ENCODE measurements at places on chromosomes 5 and 9. TPM values are rescaled to one million over a fixed set of nuclear protein-coding genes. Genes with fewer than 3 reads are reported as not detected.

DNA sequence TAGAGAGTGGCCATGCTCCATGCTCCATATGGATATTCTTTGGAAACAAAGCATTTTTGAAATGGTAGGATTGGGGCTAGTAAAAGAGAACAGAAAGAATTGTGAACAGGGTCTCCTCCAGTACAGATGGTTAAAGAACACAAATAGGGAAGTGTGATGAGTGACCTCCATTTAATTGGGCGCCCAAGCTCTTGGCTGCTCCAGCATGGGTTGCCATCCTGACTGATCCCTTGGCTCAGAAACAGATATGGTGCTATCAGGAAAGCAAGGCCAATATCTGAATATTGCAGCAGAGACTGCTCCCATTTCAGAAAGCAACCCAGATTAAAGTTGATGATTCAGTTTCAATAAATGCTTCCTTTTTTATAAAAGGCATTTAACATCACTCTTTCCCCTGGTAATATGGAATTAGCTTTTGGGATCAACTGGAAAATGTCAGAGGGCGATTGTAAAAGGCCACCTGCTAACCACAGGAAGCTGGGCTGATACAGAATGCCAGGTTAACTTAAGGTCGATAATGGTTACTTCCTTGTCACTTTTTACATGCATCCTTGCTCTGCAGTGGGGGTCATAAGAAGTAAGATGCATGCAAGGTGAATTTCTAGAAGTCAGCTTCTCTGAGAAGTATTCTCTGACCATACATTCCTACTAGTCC, 52.9 kb downstream of the TMC1 start:
- no peaks in the 10 kb centered on the region for H3K36me3 ChIP-seq
- peak; percentile 32 for DNase-seq
- H3K27me3 ChIP-seq, result no peaks in the 10 kb centered on the region
- H3K4me1 ChIP-seq, result peaks cover 31% of the 10 kb centered on the region

- H3K4me3 ChIP-seq, result no peak overlapping the region
- H3K27me3 ChIP-seq, result no peaks in the 10 kb centered on the region
- H3K36me3 ChIP-seq, result no peaks in the 10 kb centered on the region
- no peak for DNase-seq
- peaks cover 35% of the 10 kb centered on the region for H3K4me1 ChIP-seq
- peak overlapping the region; percentile 4 for H3K27ac ChIP-seq
Measured at GRCh38 chr5:157827423-157827822, 31.5 kb downstream of the CLINT1 start.

ERGIC1 gene
- 97.2 TPM for total RNA-seq

CARD9 gene
- total RNA-seq, result 16.9 TPM

GRCh38 chr5:158724521-158725188, 375.1 kb downstream of the EBF1 start:
- no peak for DNase-seq
- peaks cover 14% of the 10 kb centered on the region for H3K4me1 ChIP-seq
- H3K36me3 ChIP-seq, result no peaks in the 10 kb centered on the region

DNA sequence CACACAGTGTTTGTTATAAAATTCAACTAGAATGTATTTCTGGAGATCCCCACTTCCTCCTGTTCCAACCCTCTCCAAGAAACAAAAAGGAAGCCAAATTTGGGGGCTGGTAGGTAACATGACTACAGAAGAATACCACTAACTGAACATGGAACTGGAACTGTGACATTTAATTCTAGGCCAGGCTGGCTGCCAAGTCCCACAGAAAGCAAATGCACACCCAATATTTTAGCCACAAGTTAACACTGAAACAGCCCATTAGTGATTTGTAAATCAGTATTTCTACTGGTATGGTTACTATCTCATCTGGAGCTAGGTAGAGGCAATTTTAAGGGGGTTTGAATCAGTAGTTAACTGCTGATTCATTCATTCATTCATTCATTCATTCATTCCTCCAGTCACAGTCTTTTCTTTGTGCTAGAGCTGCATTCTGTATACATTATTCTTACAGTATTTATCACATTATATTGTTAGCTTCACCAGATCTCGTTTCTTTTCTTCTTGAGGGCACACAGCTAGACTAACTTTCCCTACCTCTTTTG, 131.7 kb upstream of the GDNF start:
- H3K36me3 ChIP-seq, result no peaks in the 10 kb centered on the region
- H3K27ac ChIP-seq, result no peak overlapping the region
- H3K27me3 ChIP-seq, result no peaks in the 10 kb centered on the region
- no peaks in the 10 kb centered on the region for H3K4me1 ChIP-seq
- no peak for DNase-seq

- H3K27me3 ChIP-seq, result no peaks in the 10 kb centered on the region
- peaks cover 12% of the 10 kb centered on the region for H3K4me1 ChIP-seq
- no peak overlapping the region for H3K4me3 ChIP-seq
- H3K27ac ChIP-seq, result no peak overlapping the region
- no peaks in the 10 kb centered on the region for H3K36me3 ChIP-seq
Measured at GRCh38 chr9:89670114-89670513, 65.3 kb downstream of the GADD45G start.

DNA sequence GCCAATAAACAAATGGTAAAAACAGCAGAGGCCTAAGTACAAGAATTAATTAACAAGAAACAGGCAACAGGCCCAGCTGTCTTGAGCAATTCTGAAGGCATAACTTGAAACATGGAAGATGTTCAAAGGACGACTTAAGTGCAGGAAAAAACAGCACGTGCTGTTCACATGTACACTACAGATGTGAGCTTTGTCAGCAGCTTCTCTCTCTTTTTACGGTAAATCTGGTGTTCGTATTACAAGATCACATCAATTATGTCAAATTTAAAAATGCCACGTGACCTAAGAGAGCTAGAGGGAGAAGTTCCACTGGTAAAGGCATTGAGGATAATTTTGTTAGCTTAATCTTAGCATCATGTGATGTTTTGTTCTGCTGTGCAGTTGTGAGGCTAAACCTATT, 281.1 kb downstream of the PSAT1 start:
- H3K27ac ChIP-seq, result no peak overlapping the region
- no peaks in the 10 kb centered on the region for H3K27me3 ChIP-seq
- H3K4me3 ChIP-seq, result no peak overlapping the region

DNA sequence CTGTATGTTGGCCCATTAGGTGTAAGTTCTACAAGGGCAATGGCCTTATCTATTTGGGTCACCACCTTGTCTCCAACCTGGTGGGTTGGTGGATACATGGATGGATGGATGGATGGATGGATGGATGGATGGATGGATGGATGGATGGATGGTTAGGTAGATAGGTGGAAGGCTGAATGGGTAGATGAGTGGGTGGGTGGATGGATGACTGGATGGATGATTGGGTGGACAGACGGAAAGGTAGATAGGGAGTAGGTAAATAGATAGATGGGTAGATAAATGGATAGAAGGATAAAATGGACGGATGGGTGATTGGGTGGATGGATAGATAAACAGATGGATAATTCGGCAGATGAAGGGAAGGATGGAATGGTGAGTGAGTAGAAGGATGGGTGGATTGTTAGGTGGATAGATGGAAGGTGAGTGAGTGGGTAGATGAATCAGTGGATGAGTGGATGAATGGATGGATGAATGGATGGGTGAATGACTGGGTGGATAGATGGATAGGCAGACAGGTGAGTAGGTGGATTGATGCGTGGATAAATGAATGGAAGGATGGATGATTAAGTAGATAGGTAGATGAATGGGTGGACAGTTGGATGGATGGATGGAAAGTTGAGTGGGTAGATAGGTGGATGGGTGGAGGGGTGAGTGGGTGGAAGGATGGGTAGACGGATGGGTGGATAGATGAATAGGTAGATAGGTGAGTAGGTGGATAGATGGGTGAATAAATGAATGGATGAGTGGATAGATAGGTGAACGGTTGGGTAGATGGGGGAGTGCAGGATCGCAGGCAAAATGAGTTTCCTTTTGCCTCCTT, 83.1 kb upstream of the FBXW11 start:
- no peaks in the 10 kb centered on the region for H3K4me1 ChIP-seq
- no peak for DNase-seq
- no peaks in the 10 kb centered on the region for H3K27me3 ChIP-seq
- peaks cover 6% of the 10 kb centered on the region for H3K36me3 ChIP-seq
- H3K27ac ChIP-seq, result no peak overlapping the region
- no peak overlapping the region for H3K4me3 ChIP-seq

ITK gene
- 15.7 TPM for total RNA-seq

DNA sequence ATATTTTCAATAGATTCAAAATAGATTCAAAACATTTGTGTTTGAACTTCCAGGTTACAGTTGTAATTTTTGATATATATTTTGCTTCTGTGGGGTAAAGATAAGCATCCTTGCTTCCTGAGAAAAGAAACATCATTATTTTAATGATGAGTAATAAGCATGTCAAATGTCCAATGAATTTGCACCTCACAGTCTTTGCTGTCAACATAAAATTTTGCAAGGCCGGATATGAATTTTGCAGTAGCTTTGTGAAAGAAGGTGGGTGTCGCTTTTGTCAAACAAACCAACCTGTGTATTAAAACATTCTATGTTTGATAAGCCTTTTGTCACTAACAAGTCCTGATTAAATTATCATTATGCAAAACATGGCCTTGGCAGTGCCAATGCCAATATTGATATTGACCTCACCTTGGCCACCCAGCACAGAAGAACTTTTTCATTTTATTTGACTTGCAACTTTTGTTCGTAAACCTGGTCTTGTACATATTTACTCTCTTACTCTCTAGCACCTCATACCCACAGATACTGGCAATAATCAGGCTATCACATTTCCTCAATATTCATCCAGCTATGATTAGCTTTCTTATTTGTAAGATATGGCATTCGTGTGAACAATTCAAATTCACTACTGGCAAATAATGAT, 645.0 kb upstream of the KLF4 start:
- no peaks in the 10 kb centered on the region for H3K36me3 ChIP-seq
- no peak overlapping the region for H3K4me3 ChIP-seq
- H3K27me3 ChIP-seq, result no peaks in the 10 kb centered on the region
- H3K4me1 ChIP-seq, result no peaks in the 10 kb centered on the region
- DNase-seq, result no peak

LRRC70 gene
- total RNA-seq, result 9.6 TPM

DNA sequence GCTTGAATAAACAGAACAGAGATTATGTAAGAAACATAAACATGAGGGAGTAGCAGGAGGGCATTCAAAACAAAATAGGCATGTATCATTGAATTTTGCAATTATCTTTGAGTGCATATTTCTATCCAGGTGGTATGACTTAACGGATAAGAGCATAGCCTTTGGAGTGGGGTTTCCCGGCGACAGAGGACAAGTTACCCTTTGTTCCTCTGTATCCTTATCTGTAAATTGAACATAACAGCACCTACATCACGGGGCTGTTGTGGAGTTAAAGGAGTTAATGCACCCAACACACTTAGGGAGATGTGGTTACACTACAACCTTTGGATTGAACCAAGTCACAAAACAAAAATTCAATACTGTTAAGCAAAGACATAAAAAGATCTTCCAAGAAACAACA, 314.6 kb upstream of the KIF2A start:
- H3K36me3 ChIP-seq, result no peaks in the 10 kb centered on the region
- no peak for DNase-seq
- H3K27me3 ChIP-seq, result no peaks in the 10 kb centered on the region

DNA sequence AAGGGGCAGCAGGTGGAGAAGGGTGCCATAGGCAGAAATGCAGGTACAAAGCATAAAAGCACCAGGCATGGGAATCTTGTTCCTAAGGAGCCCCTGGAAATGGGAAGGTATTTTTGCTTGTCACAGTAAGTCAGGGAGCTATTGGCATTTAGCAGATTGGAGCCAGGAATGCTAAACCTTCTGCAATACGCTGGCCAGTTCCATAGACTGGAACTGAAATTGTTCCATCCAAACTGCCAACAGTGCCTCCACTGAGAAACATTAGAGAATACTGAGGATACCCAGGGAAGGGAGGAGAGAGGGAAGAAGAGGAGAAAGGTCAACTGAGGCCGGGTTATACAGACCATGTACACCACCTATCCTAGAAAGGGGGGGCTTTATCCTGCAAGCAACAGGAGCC, 162.7 kb downstream of the MED27 start:
- no peak for DNase-seq
- no peak overlapping the region for H3K4me3 ChIP-seq
- H3K27ac ChIP-seq, result no peak overlapping the region
- no peaks in the 10 kb centered on the region for H3K27me3 ChIP-seq
- H3K36me3 ChIP-seq, result no peaks in the 10 kb centered on the region

DNA sequence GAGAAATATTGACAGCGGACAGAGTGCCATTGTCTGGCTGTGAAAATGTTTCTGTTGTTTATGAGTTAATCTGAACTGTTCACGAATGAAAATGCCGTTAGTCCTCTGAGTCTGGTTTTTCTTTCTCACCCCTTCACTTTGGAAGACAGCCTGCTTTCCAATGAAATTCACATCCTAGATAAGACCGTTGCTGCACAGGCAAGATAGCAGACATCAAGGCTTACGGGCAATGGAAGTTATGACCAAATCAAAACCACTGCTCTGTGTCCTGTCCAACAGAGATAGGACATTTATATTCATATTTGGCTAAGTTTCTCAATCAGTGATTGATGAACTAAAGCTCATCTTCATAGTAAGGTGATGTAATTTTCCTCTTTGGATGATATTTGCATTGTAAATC, 180.0 kb upstream of the DMAC1 start:
- H3K4me3 ChIP-seq, result no peak overlapping the region
- H3K27ac ChIP-seq, result no peak overlapping the region
- no peaks in the 10 kb centered on the region for H3K36me3 ChIP-seq
- DNase-seq, result no peak
- no peaks in the 10 kb centered on the region for H3K4me1 ChIP-seq
- H3K27me3 ChIP-seq, result no peaks in the 10 kb centered on the region

CLIC3 gene
- total RNA-seq, result 23.6 TPM

GRCh38 chr5:126778675-126779403, 1.9 kb downstream of the LMNB1 start:
- peak overlapping the region; percentile 90 for H3K4me3 ChIP-seq
- H3K27me3 ChIP-seq, result no peaks in the 10 kb centered on the region
- H3K36me3 ChIP-seq, result no peaks in the 10 kb centered on the region
- peak overlapping the region; percentile 87 for H3K27ac ChIP-seq
- H3K4me1 ChIP-seq, result peaks cover 16% of the 10 kb centered on the region

DNA sequence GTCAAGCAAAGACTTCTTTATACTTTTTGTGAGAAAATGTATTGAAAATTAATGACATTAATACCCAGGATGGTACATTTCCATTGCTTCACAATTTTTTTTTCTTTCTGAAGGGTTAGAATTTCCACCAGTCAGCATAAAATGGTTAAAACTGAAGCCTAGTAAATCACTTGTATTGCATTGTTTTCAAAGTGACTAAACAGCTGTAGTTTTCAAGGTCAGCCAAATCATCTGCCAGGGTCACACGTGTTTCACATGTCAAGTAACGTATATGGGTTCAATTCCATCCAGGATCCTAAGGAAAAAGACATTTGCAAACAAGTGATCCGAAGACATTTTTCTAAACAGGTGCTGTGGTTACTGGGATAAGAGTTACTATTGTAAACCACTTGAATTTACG, 574.2 kb downstream of the RAB3C start:
- no peaks in the 10 kb centered on the region for H3K27me3 ChIP-seq
- DNase-seq, result no peak
- no peak overlapping the region for H3K27ac ChIP-seq
- no peak overlapping the region for H3K4me3 ChIP-seq

DNA sequence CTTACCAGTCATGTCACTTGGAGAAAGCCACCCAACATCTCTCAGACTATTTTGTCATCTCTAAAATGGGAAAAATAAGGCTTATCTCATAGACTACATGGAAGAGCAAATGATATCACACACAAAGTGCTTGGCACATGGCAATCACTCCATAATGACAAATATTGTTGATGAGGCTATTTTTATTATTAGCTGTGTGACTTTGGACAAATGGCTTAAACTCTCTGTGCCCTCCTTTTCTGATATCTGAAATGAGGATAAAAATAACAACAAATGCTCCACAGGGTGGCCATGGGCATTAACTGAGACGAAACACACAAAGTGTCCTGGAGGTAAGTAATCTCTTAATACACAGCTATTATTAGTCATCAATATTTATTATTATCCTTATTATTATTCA, 125.5 kb upstream of the HAND1 start:
- H3K27me3 ChIP-seq, result no peaks in the 10 kb centered on the region
- peaks cover 7% of the 10 kb centered on the region for H3K4me1 ChIP-seq
